ENCODE measurements at places on chromosomes 6 and 20.

DNA sequence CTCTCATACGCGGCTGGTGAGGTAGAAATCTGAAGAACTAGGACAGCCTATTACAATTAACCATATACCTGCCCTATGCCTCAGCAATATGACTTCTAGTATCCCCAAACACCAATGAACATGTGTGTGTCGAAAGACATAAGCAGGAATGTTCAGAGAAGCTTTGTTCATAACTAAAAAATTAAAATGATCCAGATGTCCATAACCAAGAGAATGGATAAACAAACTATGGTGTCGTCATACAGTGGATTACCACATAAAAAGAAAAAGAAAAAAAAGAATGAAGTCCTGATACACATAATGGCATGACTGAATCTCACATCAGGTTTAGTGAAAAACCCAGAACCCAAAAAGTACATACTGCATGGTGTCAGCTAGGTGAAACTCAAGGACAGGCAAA lies 73.9 kb downstream of the MDN1 start:
- DNase-seq: no peak

DNA sequence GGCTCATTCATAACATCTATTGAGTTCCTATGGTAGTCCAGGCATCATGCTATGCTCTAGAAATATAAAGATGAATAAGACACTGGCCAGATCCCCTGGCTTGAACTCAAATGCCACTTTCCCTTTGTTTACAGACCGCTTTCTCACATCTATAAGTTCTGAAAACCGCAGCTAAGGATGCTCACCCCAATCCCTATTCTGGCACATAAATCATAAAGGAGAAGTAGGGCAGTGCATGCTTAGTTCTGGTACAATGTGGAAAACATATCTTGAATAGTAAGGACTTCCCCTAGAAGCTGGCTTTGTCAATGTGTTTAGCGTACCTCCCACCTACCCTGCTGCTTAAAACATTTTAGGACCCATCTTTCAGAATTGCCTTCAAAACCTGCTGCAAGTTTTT lies 26.4 kb downstream of the MRS2 start:
- no peak for DNase-seq

DNA sequence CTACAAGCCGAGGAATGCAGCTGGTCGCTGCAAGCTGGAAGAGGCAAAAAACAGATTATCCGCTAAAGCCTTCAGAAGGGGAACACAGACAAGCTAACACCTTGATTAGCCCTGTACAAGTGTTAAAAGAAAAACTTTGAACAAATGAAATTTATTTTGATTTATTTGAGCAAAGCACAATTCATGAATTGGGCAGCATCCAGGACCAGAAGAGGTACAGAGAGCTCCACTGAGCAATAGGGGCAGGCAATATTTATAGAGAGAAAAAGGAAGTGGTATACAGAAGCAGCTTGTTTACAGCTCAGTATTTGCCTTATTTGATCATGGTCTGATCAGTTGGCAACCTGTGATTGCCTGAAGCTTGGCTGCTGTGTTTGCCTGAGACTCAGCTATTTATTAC lies 17.6 kb downstream of the HLA-DOB start:
- no peak for DNase-seq

GRCh38 chr6:35454391-35455110 lies 2.4 kb downstream of the FANCE start:
- no peak for DNase-seq

- no peak for DNase-seq
Observed at GRCh38 chr6:53679446-53679933, 13.9 kb upstream of the KLHL31 start.

- DNase-seq: no peak
Observed at GRCh38 chr20:41308290-41308711, 9.2 kb downstream of the ZHX3 start.

DNA sequence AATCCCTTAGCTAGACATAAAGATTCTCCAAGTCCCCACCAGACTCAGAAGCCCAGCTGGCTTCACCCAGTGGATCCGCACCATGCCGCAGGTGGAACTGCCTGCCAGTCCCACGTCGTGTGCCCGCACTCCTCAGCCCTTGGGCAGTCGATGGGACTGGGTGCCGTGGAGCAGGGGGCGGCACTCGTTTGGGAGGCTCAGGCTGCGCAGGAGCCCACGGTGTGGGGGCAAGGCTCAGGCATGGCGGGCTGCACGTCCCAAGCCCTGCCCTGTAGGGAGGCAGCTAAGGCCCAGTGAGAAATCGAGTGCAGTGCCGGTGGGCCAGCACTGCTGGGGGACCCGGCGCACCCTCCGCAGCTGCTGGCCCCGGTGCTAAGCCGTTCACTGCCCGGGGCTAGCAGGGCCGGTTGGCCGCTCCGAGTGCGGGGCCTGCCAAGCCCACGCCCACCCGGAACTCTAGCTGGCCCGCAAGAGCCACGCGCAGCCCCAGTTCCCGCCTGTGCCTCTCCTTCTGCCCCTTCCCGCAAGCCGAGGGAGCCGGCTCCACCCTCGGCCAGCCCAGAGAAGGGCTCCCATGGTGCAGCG lies 95.9 kb upstream of the DTNBP1 start:
- DNase-seq: no peak

- DNase-seq: no peak
Observed at GRCh38 chr6:96450770-96451130, 70.9 kb upstream of the UFL1 start.

GRCh38 chr20:53077373-53078205 lies 105.4 kb downstream of the TSHZ2 start:
- no peak for DNase-seq

DNA sequence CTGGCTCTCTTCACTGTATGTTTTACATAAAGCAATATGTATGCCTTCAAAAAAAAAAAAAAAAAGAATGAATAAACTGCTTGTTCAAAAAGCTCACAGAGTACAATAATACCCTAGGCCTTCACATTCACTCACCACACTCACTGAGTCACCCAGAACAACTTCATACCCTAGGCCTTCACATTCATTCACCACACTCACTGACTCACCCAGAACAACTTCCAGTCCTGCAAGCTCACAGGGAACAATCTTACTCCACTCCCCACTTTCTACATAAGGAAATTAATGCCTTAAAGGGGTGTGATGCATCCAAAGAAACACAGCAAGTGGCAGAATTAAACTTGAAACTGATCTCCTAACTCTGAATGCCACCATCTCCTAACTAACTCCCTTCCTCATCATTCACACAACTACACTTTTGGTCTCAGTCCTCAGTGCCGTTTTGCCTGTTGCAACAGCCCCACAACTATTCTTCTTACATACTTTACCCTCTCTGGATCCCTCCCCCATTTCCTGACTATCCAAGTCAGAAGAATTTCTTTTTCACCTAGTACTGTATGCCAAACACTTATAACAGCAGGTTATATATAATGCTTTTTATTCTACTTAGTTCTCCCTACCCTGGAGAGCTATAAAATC lies 34.2 kb downstream of the NHSL1 start:
- no peak for DNase-seq

DNA sequence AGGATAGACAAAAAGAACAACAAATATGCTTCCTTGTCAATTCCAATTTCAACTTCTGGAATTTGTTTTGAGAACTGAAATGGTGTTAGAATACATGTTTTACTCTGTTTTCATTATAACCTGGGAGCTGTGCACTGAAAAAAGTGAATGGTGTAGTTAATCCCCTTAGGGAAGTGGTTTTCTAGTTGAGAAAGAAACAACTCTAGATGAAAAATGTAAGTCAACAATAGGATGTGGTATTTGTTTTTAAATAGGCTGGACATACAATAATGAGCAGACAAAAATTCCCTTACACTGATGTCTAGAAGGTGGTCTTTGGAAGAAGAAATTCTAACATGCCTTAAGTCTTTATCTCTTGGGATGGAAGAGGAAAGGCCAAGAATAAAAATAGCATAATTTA lies 59.9 kb upstream of the TINAG start:
- no peak for DNase-seq

Measured in activated T-helper 1 cell treated with anti-CD3 and anti-CD28 coated beads, Interleukin-2, amount 50 U/mL, for 16 hours (primary cell).